ENCODE measurements at places on chromosomes 12 and 14. TPM values are rescaled to one million over a fixed set of nuclear protein-coding genes. Genes with fewer than 3 reads are reported as not detected.
A peak's percentile ranks its signal among the peaks of the same experiment; 100 is the strongest.

Gene SLC10A1
- not detected for total RNA-seq

DNA sequence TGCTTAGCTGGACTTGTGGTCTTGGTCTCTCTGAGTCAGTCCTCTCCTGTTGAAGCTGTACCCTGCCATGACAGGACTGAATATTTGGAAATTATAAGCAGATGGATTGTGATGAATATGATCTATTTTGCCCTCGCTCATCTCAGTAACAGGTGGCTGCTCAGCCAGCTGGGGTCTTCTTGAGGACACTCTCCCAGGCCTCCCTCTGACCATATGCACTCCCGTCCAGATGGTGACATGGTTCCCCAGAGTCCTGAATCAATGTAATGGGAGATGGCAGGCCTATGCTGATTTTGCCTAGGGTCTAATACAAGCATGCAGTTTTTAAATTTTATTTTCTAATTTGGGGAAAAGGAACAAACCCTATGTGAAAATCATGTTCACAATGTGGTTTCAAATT is 63.1 kb upstream of the TRHDE start:
- no peak overlapping the region for H3K4me3 ChIP-seq
- H3K4me1 ChIP-seq, result no peaks in the 10 kb centered on the region
- H3K27ac ChIP-seq, result no peak overlapping the region
- H3K27me3 ChIP-seq, result no peaks in the 10 kb centered on the region
- no peaks in the 10 kb centered on the region for H3K36me3 ChIP-seq

- no peaks in the 10 kb centered on the region for H3K27me3 ChIP-seq
- no peaks in the 10 kb centered on the region for H3K4me1 ChIP-seq
- no peak for DNase-seq
- H3K27ac ChIP-seq, result peak overlapping the region; percentile 40
- peak overlapping the region; percentile 75 for H3K4me3 ChIP-seq
Observed at GRCh38 chr12:128823216-128823915, 392 bp downstream of the SLC15A4 start.

DNA sequence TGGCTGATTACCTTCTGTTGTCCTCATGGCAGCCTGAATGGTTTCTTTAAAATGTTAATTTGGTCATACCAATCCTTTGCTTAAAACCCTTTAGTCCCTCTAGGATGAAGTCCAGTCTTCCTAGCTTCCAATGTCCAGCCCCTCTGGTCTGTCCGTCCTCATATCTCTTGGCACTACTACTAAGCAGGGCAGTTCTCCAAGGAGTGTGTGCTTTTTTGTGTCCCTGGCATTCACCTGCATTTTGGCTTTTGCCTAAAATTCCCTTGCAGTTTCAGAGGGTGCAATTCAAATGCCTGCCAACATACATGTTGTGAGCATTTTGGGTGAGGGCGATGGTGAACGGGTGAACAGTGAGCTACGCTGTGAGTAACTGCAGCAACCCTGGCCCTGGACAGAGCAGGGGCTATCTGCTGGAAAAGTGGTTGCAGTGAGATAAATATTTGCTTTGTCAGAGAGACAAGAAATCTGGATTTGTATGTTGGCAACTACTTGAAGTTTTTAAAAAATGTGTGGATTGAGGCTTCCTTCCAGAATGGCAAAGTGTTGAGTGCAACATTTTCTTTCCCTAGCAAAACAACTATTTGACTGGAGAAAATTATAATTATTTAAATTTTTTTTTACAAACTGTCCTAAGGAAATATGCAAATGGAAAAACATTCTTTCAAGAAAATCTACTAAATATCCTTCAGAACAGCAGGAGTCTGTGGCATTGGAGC is 14.6 kb downstream of the GALNT8 start:
- H3K4me3 ChIP-seq, result no peak overlapping the region
- no peaks in the 10 kb centered on the region for H3K36me3 ChIP-seq
- DNase-seq, result no peak
- H3K27me3 ChIP-seq, result no peaks in the 10 kb centered on the region
- no peak overlapping the region for H3K27ac ChIP-seq

DNA sequence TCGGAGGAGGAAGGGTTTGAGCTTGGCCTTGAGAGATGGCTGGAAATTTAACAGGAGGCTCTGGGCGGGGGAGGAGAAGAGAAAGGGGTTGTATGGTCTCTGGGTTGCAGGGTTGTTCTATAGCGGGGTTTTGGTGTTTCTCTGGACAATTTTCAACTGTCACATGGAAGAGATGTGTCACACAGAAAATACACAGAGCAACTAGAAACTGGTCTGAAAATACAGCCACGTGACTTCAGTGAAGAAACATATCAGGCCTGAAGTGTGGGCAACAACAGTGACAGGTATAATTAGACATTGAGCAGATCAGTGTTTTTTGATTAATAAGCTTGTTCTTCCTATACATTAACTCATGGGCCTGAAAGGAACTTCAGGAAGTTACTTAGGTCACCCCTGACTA is 205.3 kb upstream of the HMGA2 start:
- H3K4me1 ChIP-seq, result no peaks in the 10 kb centered on the region
- DNase-seq, result no peak
- H3K4me3 ChIP-seq, result no peak overlapping the region
- H3K27me3 ChIP-seq, result no peaks in the 10 kb centered on the region
- no peak overlapping the region for H3K27ac ChIP-seq

DNA sequence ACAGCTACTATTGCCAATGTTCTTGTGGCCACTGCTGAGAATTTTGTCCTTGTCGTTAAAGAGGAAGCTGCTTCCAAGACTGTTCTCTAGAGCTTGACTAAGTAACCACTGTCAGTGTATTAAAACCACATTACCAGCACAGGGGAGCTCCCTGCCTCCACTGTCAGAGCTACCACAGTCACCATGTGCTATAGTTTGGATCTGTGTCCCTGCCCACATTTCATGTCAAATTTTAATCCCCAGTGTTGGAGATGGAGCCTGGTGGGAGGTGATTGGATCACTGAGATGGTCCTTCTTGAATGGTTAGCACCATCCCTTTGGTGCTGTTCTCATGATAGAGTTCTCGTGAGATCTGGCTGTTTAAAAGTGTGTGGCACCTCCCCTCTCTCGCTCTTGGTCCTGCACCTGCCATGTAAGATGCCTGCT is 23.2 kb upstream of the RAP1B start:
- no peak for DNase-seq
- H3K27ac ChIP-seq, result no peak overlapping the region
- no peak overlapping the region for H3K4me3 ChIP-seq
- H3K27me3 ChIP-seq, result no peaks in the 10 kb centered on the region

- H3K4me3 ChIP-seq, result no peak overlapping the region
- no peak for DNase-seq
- H3K4me1 ChIP-seq, result no peaks in the 10 kb centered on the region
- H3K27me3 ChIP-seq, result no peaks in the 10 kb centered on the region
- H3K36me3 ChIP-seq, result no peaks in the 10 kb centered on the region
- no peak overlapping the region for H3K27ac ChIP-seq
Observed at GRCh38 chr14:49986343-49987014, 93.6 kb downstream of the ARF6 start.

Data from SJCRH30 (cell line).